ENCODE measurements at places on chromosomes 2 and 18. TPM values are rescaled to one million over a fixed set of nuclear protein-coding genes. Genes with fewer than 3 reads are reported as not detected.
A peak's percentile ranks its signal among the peaks of the same experiment; 100 is the strongest.

The ACKR3 gene
- 0.31 TPM for total RNA-seq

DNA sequence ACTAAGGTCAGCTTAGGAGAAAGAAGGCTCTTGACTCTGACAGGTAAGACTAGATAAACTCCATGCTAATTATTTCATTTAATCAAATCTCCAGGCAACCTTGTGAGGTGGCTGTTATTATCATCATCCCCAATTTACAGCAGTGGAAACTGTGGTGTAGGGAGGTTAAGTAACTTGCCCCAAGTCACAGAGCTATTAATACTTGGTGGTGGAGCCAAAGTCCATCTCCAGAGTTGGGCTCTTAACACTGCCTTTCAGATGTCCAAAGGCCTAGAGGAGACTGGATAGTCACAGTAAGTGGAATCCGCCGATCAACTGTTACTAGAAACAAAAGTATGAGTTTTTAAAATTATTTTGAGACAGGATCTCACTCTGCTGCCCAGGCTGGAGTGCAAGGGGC lies 46.6 kb upstream of the SP3 start:
- H3K27ac ChIP-seq: no peak overlapping the region
- H3K4me1 ChIP-seq: peaks cover 5% of the 10 kb centered on the region
- no peak overlapping the region for H3K4me3 ChIP-seq
- no peaks in the 10 kb centered on the region for H3K36me3 ChIP-seq
- DNase-seq: no peak

The VRK2 gene
- 16.1 TPM for total RNA-seq

- no peaks in the 10 kb centered on the region for H3K4me1 ChIP-seq
- DNase-seq: no peak
Observed at GRCh38 chr18:77220726-77221125, 28.9 kb upstream of the GALR1 start.

The CFAP65 gene
- total RNA-seq: 0.83 TPM

DNA sequence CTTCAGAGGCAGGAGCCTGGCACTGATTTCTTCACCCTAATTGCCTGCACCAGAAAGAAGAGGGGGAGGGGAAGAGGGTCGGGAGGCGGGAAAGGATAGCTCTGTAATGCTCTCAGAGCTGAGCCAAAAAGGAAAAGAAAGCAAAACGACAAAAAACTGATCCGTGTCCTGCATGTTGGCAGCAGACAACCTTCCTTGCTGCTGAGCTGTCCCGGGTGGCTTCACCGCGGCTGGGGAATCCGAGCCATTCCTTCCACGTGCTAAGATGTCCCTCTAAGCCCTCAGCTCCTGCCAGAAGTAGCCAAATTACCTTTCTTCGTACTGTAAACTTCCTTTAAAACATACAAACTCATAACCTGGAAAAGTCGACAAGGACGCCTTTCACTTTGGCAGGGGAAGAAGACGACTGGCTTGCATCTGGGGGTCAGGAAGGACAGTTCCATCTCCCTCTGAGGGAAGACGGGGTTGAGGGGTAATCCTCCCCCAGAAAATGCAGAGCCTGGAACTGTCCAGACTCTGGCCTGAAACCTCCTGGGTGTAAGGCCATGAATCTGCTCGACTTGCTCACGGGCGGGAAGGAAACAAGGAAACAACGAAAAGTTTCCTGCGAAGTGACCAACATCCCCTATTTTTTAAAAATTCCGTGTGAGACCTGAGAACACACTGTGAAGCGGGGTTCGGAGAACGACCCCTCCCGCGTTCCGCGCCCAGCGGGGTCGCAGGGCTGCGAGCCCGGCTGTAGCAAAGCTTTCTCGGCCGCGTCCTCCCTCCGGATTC lies 7.7 kb downstream of the OTX1 start:
- peak; percentile 26 for DNase-seq
- no peak overlapping the region for H3K27ac ChIP-seq

Measured in A673 (cell line).